T-cell (primary cell): ENCODE measurements at places on chromosomes 5 and 9.

DNA sequence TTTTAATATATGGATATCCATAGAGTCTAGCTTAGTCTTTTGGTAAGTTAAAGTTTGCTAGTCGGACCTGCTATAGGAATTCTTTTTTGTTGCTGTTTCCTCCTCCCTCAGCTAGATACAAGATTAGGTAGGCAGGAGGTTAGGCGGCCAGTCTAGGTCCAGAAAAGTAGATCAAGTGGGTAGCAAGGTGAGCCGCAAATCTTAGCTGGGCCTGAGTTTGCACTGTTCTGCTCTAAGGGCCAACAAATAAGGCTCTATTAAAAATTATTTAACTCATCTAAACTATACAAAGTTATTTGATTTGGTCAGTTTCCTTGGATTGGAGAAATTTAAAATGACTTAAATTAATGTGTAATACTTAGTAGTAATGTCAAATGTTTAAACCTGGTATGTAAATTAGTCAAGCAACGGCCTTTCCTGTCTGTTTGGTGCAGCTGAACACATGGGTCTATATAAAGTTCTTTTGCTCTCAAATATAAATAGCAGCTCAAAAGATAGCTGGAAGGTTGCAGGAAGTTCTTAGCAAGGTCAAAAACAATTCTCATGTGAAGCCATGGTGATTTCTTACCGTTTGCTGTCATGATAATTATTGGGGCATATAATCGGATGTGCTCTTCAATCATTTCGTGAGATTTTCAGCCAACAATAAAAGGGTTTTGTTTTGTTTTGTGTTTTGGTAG is 72.0 kb downstream of the PRKACG start:
- no peak for DNase-seq

GRCh38 chr5:52656569-52657246 is 131.0 kb upstream of the ITGA1 start:
- no peak for DNase-seq

DNA sequence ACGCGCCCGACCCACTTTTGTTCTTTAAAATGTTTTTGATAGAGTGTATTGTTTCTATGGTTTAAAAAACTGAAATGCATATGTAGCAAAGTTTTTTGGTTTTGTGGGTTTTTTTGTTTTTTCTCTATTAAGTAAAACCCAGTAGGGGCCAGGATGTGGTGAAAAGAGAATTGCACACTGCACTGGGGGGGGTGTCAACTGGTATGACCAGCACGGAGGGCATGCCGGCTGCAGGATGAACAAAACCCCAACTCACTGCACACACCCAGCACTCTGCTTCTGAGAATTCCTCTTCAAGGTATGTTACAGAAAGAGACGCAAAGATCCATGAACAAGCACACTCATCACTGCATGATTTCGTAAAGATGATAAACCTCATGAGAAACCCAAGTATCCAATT is 75.0 kb downstream of the STK10 start:
- peak; percentile 87 for DNase-seq

DNA sequence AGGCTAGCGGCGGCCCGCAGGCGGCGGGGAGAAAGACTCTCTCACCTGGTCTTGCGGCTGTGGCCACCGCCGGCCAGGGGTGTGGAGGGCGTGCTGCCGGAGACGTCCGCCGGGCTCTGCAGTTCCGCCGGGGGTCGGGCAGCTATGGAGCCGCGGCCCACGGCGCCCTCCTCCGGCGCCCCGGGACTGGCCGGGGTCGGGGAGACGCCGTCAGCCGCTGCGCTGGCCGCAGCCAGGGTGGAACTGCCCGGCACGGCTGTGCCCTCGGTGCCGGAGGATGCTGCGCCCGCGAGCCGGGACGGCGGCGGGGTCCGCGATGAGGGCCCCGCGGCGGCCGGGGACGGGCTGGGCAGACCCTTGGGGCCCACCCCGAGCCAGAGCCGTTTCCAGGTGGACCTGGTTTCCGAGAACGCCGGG is 253 bp downstream of the SLC12A2 start:
- no peak for DNase-seq

DNA sequence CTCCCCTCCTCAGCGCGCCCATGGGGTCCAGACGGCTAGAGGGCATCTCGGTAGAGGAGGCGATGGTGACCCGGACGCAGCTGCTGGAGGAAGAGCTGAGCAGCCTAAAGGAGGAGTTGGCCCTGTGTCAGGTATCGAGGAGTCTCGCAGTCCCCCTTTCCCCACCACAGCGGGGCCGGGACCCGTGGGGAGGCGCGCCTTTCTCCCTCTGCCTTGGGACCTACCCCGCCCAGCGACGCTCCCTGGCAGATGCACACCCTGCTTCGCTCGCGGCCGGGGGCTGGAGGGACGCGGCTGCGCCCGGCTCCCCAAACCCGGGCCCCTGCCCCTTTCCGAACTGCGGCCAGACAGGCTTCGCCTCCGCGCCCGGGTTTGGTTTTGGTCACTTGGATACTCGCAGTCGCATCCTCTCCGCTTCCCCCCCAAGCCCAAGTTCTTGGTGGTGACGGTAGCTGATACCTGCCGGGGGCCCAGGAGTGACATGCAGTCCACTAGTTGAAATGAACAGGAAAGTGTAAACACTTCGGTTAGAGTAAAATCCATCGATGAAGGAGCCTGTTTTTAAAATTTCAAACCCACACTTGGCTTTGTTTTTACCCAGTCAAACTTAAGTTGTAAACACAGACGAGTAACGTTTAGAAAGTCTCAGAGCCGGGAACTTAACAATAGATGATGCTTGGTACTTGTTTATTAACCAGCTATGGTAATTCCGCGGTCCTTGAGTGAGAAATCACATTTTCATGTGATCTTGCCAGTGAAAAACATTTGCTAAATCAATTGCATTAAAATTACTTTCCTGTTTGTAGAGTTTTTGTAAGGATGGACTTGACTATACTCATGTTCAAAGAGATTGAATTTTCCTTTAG is 688 bp downstream of the CNTLN start:
- DNase-seq: no peak

- DNase-seq: no peak
Observed at GRCh38 chr5:98770911-98771322, 2.5 kb upstream of the RGMB start.

DNA sequence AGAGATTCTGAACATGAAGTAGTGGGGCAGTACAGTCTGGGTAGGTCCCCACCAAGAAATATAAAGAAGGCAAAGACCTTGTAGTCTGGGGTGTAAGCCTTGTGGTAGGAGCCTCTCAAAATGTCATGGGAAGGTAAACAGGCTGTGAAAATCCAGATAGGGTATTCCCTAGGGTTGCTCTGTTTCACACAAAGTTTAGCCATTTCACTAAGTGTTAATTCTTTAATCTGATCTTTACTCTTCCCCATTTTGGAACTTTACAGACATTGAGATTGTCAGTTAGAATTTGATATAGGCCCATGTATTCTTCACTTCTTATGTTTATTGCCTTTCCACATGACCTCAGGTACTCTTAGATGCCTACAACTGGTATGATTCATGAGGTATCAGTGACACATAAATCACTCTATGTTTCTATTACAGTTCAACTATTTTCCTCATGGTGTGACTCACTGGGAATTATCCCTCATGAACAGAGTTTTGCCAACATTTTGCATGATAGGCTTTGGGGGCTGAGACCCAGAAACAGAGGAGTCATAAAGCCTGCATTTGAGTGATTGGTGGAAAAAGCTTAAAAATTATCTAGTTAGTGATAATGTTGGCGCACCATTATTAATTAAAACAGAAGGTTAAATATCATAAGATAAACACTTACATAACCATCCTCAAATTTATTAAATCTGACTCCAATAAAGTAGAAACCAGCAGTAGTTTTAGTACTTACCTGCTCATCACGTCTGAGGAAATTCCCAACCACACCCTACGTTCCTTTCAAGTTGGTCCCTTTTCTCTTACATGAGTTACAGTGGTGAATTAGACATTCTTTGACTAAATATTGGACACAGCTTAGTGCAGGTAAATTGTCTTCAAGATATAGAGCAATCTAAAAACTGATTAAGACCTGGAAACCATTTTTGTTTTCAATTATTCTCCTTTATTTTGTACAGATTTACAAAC is 399.8 kb upstream of the MEF2C start:
- no peak for DNase-seq

DNA sequence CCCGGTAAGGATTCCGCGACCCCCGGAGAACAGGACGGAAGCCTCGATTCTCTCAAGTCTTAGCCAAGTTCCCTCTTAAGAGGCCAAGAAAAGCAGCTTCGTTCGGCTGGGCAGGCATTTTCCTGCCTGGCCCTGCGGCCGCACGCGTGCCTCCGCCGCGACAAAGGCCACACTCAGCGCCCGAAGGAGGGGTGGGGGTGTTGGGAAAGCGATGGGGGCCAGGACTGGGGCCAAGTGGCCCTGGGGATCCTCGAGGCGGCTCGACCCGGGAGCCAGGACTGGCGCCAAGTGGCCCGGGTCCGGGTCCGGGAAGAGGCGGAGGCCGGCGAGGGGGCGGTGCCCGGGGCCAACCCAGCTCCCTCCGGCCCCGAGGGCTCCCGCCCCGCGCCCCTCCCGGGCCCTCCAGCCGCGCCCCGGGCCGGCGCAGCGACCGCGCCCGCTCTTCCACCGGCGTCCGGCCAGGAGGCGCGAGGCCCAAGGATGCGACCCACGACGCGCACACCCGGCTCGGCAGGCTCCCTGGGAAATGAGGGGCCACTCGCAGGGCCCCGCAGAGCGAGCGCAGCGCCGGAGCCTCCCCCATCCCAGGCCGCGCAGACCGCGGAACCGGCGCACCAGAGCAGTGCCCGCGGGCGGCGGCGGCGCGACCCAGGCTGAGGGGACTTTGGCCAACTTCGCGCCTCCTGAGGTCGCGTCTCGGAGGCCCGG is 756 bp downstream of the VAV2 start:
- no peak for DNase-seq

DNA sequence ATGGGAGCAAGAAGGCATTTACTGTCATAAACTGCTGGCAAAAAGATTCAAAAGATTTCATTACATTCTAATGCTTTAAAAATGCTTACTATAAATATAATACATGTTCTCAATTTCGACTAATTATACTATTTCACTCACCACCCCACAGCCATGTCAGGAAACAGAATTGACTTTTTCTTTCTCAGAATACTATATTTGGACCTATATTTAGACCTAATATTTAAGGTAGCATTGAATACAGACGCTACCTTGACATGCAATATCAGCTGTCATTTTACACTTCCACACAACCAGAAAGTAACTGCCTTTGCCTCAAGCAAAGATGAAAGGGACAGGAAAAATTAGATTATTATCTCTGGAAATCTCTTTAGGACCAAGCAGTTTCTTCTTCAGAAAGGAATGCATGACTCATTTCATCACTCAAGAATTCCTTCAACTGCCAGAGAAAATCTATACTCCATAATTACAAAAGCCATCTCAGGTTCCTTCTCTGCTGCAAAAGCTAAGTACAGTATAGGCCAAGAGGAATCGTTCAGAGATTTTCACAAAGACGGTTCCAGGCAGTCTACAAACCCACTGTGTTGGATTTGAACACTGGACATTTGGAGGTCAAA is 11.8 kb upstream of the UBE2QL1 start:
- DNase-seq: no peak

DNA sequence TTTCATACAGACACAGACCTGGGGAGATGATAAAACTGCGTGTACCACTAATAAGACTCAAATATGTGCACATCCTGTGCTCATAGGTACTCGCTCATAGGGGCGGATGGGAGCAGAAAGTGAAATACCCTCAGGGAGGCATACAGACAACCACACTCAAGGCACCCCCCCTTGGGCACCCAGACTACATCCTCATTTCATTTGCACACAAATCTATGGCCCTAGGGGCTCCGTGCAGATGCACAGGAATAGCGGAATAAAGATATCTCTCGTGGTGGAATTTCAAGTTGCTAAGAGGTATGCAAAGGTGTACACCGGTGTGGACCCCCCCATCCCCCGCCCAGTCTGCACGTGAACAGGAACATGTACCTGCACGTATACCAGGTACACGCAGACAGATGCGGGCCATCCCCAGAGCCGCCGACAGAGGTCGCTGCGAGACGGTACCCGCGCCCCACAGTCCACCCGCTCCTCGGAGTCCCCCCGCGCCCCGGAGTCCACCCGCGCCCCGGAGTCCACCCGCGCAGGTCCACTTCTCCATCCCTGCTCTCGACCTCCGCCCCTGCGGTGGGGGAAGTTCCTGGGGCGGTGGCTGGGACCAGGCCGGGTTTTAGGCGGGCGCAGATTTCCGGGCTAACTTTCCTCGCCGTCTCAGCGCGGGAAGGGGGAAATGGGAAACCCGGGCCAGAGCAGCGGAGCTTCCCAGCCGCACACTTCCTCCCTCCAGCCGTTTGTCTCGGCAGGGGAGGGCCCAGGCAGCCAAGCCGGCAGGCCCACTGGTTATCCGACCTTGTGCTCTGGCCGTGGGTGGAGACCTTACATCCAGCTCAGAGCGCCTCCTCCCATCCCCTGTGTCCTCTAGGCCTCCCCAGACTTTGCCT is 1.0 kb upstream of the IL12B start:
- DNase-seq: peak; percentile 62

DNA sequence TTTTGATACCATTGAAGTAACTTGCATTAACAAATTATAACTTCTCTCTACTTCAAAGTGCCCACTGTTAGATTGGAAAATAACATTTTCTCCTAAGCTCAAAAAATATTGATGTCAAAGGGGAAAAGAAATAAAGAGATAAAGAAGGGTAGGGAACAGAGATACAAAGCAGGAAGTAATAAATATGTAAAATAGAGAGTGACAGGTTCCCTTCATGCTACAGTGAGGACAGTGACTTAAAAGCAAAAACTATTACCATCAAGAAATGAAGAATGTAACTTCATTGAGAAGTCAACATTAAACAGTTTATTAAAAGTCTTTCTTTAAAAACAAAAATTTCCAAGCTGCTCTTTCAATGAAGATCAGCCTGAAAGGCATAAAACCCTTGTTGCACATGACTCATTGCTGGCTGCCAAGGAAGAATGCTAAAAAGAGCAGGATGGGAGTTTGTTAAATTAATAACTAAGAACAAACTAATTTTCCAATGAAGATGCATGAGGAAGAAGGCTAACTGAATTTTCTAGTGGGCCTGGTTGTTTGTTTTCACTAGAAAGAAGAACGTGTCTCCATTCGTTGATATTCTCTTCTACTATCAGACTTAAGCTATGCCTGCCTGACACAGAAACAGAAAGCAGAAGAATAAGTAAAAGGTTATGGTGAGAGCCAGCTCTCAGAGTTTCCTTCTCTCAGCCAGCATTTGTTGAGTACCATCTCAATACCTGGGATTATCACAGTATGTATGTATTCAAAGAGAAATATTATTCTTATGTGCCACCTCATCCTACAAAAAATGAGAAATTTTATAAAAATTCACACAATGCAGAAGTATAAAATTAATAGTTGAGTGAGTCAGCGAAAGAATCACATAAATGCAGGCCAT is 197.8 kb upstream of the NREP start:
- DNase-seq: no peak

DNA sequence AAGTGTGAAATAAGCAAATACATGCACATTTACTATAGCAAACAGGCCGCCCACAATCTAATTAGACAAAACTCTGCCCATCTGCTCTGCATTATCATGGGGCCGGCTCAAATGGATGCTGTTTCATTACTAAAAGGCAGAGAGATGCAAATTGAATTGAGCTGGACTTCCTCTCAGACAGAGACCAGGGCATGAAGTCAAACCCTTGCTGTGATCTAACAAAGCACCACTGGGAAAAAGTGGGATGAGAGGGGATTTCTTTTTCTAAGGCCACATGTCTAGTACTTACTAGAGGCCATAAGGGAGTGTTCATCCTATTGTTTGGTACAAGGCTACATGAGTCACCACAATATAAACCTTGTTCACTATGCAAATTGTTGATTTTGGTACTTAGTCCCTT is 614.7 kb downstream of the ISL1 start:
- no peak for DNase-seq
